Stimulated activated CD8-positive, alpha-beta memory T cell treated with anti-CD3 and anti-CD28 coated beads, Interleukin-15, amount 100 ng/mL, for 1 hour (primary cell): ENCODE measurements at places on chromosomes 2 and 18.

DNA sequence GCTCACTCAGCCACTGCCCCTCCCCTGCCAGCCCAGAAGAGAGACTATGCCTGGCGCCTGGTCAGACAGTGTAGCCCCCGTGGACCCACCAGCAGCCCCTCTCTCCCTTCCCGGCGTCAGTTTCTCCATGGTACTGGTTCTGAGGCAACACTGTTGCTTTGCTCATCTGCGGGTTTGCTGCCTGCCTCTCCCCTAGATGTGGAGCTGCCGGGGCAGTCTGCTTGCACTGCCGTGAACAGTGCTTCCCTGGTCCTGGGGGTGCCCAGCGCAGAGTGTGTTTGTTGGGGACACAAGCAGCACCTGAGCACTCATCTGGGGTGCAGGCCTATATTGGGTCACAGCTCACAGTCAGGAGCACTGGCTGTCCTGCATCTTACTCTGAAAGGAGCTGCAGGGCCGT lies 309.9 kb downstream of the NDUFA10 start:
- no peak for DNase-seq

DNA sequence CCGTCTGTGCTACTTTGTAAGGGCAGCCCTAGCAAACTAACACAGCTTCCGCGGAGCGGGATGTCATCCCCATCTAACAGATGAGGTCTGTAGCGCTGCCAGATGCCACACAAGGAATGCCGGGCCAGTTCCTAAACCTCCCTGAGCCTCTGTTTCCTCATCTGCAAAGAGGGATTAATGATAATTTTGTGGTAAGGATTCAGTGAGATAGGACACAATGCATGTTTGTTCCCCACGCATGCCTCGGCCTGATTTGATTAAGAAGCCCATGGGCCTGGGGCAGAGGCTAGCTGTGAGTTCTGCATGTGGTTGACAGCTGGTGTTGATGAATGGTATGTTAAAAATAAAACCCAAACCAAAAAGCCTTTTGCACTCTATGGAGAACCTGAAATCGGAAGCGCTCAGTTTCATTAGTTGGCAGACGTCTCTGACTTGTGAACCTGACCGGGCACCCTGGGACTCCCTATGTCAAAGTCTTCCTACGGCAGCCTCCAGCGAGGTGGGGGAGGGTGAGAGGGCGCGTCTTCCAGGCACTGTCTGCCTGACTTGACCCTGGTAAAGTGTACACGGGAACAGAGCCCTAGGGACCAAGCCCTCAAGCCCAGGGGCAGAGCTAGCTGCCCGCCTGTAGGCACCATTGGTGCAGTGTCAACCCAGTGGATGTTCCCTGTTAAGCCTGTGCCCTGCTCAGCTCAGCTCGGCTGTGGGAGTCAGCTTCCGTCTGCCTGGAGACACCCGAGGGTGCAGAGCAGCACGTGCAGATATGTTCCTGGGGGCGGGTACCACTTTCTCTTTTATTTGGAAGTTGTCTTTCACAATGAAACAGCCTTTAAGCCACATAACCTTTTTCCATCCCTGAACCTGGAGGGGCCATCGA lies 14.8 kb upstream of the INHBB start:
- no peak for DNase-seq

DNA sequence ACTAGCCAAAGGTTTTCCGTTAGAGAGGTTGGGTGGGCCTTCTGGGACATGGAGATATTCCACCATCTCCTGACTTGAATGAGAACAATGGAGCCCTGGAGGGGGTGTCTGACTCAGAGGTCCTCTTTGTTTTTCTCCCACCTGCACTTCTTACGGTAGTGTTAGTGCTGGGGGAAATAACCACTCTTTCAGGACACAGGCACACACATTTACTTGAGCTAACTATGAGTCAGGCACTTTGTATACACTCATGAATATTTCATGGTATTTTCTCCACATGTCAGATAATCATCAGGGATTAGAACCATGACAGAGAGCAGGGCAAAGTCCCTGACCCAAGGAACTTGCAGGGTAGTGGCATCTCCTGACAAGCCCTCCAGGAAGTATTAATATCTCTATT lies 439.1 kb downstream of the TSN start:
- no peak for DNase-seq

DNA sequence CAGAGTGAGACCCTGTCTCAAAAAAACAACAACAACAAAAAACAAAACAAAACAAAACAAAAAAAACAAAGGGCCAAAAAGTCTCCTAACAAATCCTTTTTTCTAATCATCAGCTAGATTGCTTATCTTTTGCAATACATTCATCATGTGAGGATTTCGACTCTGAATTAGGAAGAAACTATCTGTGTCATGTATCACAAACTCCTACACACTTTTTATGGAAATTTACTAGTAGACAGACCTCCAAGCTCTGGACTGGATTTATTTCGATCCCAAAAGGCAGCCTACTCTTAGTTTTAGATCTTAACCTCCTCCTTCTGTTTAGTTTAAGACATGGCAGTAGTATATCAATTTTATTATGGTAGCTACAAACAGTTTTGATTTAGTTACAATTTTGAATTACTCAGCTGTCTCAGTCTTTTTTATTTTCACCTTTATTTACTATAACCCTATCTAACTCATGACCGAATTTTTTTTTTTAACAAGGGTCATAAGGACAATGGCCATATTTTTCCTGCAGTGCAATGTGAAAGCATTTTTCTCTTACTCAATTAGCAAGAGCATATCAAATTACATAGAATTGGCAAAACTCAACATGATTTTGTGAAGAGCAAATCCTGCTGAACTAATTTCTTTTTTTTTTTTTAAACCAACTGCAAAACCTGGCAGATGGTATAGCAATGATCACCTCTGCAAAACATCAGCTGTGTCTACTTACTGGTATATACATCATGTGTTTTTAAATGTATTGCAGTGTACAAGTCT lies 10.7 kb upstream of the CCDC88A start:
- no peak for DNase-seq

GRCh38 chr2:142874293-142874814 lies 3.1 kb upstream of the KYNU start:
- DNase-seq = no peak

- DNase-seq = no peak
Measured at GRCh38 chr2:70898363-70899240, 37.1 kb upstream of the ATP6V1B1 start.

DNA sequence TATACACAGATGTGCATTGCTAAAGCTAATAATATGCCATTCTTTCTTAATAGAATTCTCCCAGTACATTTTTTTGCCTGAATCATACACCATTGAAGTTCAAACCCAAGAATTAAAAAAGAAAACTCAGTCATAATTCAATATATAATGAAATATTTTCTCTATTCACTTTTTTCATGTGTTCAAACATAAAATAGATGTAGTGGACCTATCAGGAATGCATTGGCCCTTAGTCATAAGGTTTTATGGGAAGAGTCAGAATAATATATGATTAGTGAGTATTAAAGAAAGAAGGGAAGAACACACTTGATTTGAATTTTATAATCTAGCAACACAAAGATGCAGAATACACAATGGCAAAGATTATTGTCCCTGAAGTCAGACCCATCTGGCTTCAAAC lies 297.0 kb upstream of the COL3A1 start:
- DNase-seq = no peak

- DNase-seq = no peak
Measured at GRCh38 chr2:133405252-133405651, 163.0 kb downstream of the NCKAP5 start.

DNA sequence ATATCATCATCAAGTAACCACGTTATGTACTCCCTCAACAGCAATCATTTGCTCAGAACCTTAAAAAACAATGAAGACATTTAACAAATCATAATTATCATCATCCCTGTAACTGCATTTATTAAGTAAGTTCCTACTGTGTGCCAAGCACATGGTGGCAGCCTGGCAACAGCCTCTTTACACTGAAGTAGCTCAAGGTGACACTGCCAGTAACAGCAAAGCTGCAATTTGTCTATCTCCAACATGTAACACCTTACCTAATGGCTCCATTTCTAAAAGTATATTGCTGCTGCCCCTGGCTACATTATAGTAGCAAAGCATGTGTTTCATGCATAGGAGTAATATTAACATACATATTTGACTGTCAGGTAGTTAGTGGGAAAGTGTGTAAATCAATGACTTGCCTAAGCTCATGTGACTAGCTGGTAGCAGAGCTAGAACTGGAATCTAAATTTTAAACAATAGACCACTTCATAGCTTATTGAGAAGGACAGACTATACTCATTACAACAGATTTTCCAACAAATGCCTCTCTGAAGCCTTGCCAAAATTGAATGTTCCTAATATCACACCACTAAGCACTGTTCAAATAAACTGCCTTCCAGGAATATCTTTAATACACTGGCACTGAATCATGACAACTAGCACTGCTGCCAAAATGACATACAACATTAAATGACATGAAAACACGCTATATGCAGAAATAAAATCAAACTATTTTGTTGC lies 86.7 kb downstream of the L3MBTL4 start:
- DNase-seq = no peak

GRCh38 chr2:19607931-19608771 lies 249.7 kb upstream of the OSR1 start:
- DNase-seq = no peak

GRCh38 chr2:17166506-17166905 lies 351.7 kb downstream of the RAD51AP2 start:
- no peak for DNase-seq

DNA sequence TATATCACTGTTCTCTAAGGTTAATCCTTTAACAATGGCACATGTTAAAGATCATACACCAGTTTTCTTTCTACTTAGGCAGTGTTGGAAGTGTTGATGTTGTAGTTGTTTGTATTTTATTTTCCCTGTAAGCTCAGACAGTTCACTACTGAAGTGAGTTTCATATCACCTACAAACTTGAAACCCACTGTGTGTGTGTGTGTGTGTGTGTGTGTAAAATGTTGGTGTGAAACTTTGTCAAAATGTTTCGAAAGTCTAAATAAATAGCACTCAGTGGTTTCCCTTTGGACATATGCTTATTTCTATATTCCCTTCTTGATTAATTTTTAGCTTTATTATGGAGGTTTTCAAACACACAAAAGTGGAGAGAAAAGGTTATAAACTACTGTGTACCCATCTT lies 79.8 kb upstream of the CAVIN2 start:
- no peak for DNase-seq

GRCh38 chr2:231376857-231377256 lies 18.7 kb upstream of the B3GNT7 start:
- no peak for DNase-seq

DNA sequence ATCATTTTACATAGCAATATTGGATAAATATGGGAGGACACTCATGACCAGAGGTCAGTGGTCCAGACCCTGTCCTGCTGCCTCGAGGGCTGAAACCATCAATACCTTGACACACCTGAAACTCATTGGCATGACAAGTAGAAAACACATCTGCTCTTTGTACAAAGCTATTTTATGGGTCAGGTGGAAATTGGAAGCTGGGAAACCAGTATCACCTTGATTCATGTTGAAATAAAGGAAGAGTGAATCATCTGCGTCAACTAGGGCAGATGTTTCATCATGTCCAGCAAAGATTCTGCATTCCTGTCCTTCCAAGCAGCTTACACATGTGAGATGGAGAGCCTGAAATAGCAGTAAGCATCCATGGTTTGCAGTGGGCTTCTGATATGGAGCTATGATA lies 80.0 kb upstream of the ERBB4 start:
- no peak for DNase-seq

DNA sequence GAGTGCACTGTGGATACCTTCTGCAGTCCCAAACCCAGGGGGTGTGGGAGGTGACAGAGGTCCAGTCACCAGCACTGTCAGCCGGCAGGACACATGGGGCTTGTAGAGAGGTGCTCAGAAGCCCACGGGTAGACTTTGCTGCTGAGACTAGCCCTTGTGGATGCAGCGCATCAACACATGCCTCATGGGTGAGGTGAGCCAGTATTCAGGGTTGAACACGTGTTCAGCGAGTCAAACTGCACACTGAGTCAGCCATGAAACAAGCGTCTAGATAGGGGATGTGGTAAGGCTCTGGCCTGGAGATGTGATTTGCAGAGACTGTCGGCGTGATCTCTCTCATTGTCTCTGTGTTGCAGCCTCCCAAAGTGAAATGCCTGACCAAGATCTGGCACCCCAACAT lies 35.8 kb upstream of the SCLY start:
- DNase-seq = no peak

DNA sequence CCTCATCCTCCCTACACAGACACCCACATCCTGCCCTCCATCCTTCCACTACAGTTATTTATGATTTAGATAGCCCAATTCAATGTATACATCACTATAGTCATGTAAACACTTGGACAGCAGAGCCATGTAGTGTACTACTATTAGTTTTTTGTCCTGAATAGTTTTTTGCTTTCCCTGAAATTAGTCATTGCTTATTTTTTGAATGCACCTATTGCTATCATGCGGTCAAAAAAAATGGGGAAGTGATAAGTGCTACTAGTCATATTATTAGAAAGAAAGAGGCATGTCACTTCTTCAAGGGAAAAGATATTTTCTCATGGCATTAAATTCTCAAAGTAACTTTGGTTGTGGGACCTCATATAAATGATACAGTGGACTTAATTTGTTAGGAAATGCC lies 6.8 kb upstream of the GREB1 start:
- DNase-seq = no peak

DNA sequence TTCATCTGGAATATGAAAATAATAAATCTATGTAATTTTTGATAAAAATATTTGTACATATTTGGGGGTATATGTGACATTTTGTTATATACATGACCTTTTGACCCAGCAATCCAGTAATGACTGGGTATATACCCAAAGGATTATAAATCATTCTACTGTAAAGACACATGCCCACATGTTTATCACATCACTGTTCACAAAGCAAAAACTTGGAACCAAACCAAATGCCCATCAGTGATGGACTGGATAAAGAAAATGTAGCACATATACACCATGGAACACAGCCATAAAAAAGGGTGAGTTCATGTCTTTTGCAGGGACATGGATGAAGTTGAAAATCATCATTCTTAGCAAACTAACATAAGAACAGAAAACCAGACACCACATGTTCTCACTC lies 472.1 kb upstream of the DDX18 start:
- no peak for DNase-seq

DNA sequence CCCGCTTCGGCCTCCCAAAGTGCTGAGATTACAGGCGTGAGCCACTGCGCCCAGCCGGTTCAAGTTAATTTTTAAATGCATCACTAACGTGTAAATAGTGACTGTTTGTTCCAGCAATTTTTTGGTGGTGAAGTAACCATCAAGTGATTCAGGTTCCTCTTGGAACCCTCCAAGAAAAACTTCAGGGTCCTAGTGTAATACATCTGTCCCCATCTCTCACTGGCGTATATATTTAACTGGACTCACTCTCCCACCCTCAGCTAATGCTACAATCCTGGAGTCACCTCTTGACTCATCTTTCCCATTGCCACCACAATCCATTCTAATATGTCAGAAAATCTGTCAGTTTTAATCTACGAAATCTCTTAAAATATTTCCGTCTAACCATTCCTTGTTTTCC lies 10.3 kb downstream of the SULT1C4 start:
- no peak for DNase-seq

- DNase-seq = no peak
Measured at GRCh38 chr2:95061601-95062183, 36.2 kb downstream of the MAL start.
